CD4-positive, CD25-positive, alpha-beta regulatory T cell (primary cell): ENCODE measurements at places on chromosomes 5 and 9.

- no peak for DNase-seq
These were observed 25.4 kb upstream of the NR3C1 start for GRCh38 chr5:143428738-143429420.

- DNase-seq: no peak
These were observed 175.8 kb downstream of the C5orf15 start for GRCh38 chr5:133792655-133793054.

- no peak for DNase-seq
These were observed 8.0 kb downstream of the DIPK1B start for GRCh38 chr9:136720251-136720897.

GRCh38 chr9:113187929-113188595 lies 33.0 kb downstream of the FKBP15 start:
- DNase-seq: no peak

- no peak for DNase-seq
These were observed 270.9 kb upstream of the ANKH start for GRCh38 chr5:15142458-15142857.

GRCh38 chr9:119052339-119053030 lies 316.8 kb downstream of the BRINP1 start:
- no peak for DNase-seq

GRCh38 chr5:161387121-161387520 lies 159.4 kb downstream of the GABRB2 start:
- DNase-seq: no peak

DNA sequence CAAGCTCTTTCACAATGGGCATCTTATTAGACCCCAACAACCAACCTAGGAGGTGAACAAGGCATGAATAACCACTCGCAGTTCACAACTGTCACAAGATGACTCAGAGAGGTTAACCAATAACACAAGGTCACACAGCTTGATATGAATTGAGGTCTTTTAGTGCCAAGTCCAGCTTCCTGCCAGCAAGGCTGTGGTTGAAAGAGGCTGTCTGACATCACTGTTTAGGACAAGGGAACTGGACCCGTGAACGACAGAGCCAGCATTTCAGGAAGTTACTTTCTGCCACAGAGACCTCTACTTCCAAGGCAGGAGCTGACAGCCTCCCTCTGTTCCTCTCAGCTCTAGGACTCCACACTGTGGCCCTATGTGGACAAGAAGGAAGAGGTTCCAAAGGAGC lies 53.4 kb upstream of the ALDH1B1 start:
- DNase-seq: no peak

DNA sequence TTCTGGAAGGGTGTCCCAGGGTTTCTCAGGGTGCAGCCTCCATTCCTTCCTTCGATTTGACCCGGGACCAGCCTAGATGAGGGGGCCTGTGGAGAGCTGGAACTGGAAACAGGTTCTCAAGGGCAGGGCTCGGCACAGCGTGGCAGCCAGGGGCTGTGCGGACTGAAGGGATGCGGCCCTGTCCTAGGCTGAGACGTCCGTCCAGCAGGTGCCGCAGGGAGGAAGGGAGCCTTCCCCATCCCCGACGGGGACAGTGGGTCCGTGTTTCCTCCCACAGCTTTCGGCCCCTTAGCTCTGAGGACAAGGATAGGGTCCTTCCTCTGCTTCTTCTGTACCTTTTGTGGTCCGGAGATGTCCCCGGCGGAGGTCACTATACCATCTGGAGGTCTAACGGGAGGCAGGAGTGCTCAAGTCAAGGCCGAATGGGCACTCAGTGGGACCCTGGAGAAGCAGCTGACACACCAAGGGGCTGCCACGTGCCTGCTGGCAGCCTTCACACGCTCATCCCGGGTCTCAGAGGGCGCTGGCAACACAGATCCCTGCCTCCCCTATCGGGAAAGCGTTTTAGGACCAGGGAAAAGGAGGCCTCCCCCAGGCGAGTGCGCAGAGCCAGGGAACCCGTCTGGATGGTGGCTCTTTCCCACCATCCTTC lies 49.9 kb downstream of the USP20 start:
- DNase-seq: peak; percentile 36

GRCh38 chr5:145922059-145922458 lies 14.3 kb upstream of the SH3RF2 start:
- no peak for DNase-seq

DNA sequence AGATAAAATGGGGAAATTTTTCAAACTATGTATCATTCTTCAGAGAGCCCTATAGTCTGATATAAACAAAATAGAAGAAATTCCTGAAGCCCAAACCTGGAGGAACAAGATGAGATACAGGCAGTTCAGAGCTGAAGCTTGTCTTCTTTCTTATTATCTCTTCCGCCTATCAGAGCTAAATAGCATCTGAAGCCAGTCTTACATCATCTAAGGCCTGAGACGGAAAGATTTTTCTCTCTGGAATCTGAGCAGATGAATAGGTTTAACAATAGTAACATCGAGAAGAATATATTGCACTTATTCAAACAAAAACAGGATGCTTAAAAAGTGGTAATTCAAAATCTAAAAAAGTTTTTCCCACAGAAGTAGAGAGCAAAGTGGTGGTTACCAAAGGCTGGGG lies 59.8 kb downstream of the LPAR1 start:
- DNase-seq: no peak

GRCh38 chr9:136544548-136544963 lies 1.3 kb downstream of the NOTCH1 start:
- peak; percentile 44 for DNase-seq

GRCh38 chr5:116076496-116076895 lies 8.3 kb upstream of the COMMD10 start:
- DNase-seq: no peak

GRCh38 chr5:158456756-158457155 lies 597.8 kb upstream of the CLINT1 start:
- no peak for DNase-seq
